ENCODE measurements at places on chromosomes 7 and 10.

DNA sequence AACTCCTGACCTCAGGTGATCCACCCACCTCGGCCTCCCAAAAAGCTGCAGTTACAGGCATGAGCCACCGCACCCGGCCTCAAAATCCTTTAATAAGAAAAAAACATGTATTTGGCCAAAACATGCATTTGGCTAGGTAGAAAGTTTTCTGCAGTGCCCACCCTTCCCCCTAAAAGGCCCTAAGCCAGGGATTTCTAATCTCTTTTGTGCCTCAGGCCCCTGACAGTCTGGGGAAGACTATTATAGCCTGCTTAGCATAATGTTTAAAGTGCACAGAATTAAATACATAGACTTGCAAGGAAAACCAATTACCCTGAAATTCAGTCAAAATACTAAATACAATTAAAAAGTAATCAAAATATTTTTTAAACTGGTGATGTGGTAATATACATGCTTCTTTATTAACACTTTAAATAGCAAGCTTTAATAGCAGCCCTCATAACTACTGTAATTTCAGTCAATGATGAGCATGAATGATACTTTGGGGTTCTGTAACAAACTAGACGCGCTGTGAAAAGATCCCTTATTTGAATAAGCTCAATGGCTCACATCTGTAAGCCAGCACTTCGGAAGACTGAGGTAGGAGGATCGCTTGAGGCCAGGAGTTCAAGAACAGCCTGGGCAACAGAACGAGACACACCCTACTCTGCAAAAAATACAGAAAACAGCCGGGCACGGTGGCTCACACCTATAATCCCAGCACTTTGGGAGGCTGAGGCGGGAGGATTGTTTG, 29.9 kb downstream of the SPDYE6 start:
- no peak for ATAC-seq

GRCh38 chr10:91198781-91199180, 21.7 kb upstream of the PCGF5 start:
- ATAC-seq = no peak

GRCh38 chr10:91042069-91042468, 121.2 kb upstream of the ANKRD1 start:
- ATAC-seq = no peak

DNA sequence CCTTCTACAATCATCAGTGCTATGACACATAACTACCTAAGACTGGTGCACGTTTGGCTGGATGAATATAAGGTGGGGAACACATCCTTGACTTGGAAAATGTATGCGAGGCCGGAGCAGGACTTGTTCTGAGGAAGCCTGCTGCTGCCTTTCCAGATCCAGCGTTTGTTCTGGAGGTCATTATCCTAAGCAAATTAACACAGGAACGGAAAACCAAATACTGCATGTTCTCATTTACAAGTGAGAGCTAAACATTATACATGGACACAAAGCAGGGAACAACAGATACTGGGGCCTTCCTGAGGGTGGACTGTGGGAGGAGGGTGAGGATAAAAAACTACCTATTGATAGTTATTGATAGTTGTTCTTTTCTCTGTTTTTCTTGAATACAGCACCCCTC, 10.8 kb upstream of the GALNT11 start:
- ATAC-seq = no peak

- ATAC-seq = no peak
Observed at GRCh38 chr10:81348003-81348402, 527.0 kb upstream of the NRG3 start.

- no peak for ATAC-seq
Observed at GRCh38 chr7:44288811-44289340, 36.5 kb downstream of the CAMK2B start.

DNA sequence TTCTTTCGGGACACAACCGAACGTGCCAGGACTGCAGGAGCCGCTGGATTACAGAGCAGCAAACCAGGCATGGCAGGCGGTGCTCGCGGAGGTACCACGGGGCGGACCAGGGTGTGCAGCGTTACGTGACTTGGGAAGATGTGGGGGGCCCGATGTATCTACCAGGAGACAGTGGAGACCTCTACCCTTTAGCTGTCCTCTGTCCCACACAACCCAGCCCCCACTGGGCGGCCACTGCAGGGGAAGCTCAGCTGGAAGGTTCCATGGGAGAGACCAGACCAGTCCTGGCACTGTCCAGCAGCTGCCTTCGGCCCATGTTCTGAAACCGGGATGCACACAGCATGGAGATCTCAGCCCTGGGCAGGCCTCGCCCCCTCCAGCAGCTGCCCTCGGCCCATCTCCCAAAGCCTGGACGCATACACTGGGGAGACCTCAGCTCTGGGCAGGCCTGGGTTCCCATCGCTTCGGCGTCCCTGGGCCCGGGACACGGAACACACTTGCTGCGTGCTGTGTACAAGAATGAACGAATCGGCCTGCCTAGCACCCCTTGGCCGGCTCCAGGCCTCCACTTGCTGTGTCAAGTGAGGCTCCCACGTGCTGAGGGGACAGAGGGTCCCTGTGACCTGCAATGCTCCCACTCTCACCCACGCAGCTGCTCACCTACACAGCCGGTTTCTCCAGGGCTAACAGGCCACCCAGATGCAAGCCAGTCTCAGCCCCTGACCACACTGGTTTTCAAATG, 177.4 kb downstream of the ELFN1 start:
- no peak for ATAC-seq

DNA sequence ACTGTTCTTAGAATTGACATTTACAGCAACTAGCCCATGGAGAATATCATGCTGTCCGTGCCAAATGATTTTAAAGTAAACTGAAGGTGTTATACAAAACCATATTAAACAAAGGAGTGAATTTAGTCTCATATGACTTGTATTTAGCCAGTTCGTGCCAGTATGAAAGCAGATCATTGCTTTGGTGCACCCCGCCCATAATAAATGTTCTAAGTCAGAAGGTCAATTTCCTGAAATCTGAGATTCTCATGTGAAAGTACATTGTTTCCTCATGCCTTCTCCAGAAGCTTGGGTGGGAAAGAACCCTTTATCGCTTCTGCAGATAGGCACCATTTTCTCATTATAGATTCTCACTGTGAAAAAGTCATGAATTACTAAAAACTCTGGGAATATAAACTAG, 106.4 kb downstream of the CAMK1D start:
- ATAC-seq = no peak

DNA sequence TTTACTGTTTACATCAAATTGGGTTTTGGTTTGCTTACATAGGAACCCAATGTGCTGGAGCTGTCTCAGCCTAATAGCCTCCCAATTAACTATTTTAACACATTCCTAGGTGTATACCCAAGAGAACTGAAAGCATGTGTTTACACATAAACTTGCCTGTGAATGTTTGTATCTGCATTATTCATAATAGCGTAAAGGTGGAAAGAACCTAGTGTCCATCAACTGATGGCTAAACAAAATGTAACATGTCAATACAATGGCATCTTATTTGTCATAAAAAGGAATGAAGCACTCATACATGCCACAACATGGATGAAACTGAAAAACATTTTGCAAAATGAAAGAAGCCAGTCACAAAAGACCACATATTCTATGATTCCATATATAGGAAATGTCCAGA, 160.6 kb upstream of the EEPD1 start:
- no peak for ATAC-seq

GRCh38 chr7:78195281-78195680, 396.7 kb downstream of the PHTF2 start:
- no peak for ATAC-seq

GRCh38 chr10:63504145-63504881, 16.9 kb upstream of the REEP3 start:
- no peak for ATAC-seq

- peak; percentile 49 for ATAC-seq
Observed at GRCh38 chr7:140562926-140563481, 77.6 kb downstream of the DENND2A start.

DNA sequence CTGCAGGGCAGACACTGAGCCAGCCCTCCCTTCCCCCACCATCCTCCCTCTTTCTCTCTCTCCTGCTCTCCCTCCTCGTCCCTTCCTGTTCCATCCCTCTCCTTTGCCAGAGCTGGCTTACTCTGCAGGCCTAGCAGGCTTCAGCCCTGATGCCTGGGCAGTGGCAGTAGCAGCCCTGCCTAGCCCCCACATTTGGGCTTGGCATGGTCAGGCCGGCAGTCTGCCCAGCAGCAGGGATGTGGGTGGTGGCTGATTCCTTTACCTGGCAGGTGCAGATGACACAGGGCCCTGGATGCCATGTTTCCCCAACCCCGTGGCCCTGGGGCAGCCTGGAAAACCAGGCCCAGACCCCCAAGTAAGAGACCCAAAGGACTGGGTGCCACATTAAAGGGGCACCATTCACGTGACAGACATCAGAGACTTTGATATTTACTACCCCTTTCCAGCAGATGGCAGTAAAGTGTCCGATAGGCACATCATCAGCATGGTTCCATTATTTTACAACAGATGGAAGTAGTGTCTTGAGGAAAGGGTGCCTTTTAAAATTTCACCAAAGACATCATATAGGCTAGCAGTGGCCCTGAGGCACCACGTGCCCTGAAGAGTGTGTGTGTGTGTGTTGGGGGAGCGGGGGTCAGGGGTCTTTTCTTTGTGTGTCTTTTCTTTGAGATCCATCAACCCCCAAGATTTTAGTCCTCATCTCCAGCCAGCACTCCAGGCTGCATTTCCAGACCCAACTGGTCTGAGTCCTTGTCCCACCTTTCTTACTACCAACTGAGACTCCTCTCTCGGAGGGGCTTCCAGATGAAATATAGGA, 5.9 kb downstream of the KCP start:
- peak; percentile 86 for ATAC-seq

GRCh38 chr10:131726967-131727366, 173.8 kb upstream of the PPP2R2D start:
- no peak for ATAC-seq

DNA sequence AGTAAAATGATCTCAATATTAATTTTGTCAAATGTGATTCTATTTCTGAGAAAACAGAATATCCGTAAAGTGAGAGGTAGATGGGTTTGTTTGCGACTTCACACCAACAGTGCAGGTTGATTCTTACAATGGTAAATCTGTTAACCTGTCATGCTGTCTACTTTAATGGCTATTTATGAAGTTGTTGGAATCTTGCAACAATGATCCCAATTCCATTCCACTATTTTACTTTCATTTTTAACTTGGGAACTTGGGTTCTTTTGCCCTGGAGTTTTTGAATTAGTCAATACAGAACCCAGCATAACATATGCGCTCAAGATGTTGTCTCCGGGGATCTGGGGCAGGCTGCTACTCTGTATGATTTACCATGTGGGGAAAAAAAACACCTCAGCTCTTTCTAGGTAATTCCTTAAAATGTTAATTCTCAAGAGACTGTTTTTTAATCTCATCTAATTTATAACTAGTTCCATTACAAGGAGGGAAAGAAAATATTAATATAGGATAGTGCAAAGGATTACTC, 1.2 kb downstream of the LGI1 start:
- ATAC-seq = no peak

- ATAC-seq = no peak
Observed at GRCh38 chr10:94461503-94461902, 59.2 kb downstream of the TBC1D12 start.

GRCh38 chr10:121455377-121455776, 142.9 kb downstream of the FGFR2 start:
- no peak for ATAC-seq

DNA sequence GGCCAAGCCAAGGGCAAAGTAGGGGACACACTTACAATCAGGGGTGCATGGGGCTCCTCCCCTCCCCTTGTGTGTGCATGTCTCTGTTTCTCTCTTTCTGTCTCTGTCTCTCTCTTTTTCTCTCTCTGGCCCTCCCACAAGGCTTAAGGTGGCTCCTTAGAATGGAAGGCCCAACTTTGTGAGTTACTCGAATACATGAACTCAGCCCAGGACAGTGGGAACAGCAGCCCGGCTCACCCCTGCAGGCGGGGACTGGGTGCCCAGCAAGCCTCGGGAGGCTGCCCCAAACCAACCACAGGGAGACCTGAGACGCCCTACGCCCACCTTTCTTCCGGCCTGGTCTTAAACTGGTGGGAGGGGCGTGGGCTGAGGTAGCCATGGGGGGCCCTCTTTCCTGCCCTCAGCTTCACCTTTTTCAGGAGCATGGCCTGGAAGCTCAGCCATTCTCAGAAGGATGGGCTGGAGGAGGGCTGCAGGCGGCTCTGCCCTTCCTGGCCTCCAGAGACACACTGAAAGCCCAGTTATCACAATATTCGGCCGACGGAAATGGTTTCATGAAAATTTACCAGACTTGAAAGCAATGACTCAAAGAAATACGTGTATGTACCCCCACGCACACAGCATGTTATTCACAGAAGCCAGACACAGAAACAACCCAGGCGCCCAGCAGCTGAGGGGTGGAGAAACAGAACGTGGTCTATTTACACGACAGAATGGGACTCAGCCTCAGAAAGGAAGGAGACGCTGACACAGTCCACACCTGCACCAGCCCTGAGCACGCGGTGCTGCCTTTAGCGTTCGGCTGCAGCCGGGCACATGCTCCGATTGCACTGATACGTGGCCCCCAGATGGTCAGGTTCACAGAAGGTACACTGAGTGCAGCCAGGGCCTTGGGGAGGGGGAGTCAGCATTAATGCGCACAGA, 229.5 kb downstream of the PTPRN2 start:
- ATAC-seq = no peak

DNA sequence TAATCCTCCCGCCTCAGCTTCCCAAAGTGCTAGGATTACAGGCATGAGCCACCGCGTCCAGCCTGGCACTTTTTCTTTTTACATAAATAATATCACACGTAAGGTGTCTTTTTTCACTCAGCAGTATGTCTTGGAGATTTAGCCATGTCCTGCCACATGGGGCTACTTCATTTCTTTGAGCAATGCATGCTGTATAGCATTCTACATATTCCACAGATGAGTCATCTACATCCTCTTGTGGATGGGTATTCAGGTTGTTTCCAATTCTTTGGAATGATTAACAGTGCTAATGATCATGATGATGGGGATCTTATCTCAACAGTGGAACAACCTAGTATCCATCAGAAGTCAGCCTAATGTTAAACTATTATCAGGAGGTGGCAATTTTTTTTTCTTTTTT, 50.8 kb downstream of the ZNF503 start:
- peak; percentile 80 for ATAC-seq

- no peak for ATAC-seq
Observed at GRCh38 chr7:150511048-150511447, 3.6 kb upstream of the GIMAP7 start.

DNA sequence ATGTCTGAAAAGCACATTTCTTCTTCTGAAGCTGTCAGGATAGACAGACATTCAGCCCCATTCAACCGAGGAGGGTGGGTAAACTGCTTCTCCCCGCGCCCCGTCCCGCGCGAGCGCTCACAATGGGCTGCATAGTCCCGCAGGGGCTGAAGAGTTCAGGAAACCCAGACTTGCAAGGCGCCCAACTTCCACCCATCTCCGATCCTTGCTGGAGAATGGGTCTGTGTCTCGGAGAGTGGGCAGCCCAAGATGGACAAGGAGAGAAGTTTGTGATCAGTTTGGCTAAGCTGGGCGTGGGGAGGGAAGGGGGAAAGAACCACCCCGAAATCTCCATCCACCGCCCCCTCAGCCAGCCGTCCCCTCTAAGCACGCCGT, 686 bp downstream of the AASS start:
- ATAC-seq = peak; percentile 34

DNA sequence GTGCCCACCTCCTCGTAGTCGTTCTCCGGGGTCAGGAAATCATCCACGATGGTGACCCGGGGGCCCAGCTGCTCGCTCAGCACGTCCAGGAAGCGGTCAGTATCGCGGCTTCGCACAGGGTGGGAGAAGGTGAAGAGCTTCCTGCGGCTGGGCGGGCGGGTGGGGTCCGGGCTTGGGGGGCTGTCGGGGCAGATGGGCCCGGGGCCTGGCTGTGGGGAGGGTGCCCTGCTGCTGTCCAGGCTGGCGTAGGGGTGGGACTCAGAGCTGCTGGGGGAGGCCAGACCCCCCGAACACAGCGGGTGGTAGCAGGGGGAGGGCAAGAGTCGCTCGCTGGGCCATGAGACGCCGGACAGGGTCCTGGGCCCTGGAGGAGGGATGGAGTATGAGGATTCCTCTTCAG, 42.3 kb downstream of the GRID2IP start:
- ATAC-seq = no peak

GRCh38 chr10:3482200-3482993, 302.6 kb downstream of the KLF6 start:
- ATAC-seq = peak; percentile 91

Data from SK-N-SH treated with all-trans-retinoic acid at 6 μM for 48 hours (cell line).